Liver (tissue), 10 donors: ENCODE measurements at places on chromosomes 7 and 10.

DNA sequence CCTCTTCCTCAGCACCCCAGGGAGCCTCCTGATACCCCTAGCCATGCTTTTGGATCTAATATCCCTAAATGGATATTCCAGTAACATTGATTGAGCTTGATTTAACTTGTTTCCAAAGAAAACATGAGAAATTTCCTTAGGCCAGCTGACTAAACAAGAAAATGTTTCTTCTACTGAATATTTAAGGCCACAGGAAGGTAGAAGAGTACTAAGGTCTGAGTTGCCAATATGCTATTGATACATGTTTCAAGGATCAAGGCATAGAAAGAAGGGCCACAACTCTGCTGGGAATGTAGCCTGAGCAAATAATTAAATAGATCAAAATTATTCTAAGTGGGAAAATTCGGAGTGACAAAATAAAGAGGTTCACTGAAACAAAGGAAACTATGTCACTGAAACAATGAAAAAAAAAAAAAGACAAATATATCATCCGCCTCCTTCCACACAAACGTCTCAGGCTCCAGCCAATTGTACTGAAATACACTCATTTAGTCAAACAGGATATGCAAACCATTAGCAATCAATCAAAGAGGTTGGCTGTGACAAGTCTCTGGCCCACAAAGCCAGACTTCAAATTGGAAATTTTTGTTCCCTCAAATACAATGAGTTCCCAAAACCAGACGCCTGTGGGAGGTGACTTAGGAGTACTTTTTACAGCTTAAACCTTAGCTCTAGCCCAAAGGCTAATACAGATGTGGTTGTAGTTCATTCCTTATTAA, 396.2 kb downstream of the HTR7 start:
- DNase-seq = no peak

GRCh38 chr10:5014936-5015335, 11.3 kb upstream of the AKR1C2 start:
- no peak for DNase-seq

GRCh38 chr10:50575477-50576244, 48.1 kb downstream of the SGMS1 start:
- no peak for DNase-seq

- DNase-seq = peak; percentile 51
Observed at GRCh38 chr7:8260871-8261694, 884 bp downstream of the ICA1 start.
